ENCODE measurements at places on chromosomes 1 and 21.

DNA sequence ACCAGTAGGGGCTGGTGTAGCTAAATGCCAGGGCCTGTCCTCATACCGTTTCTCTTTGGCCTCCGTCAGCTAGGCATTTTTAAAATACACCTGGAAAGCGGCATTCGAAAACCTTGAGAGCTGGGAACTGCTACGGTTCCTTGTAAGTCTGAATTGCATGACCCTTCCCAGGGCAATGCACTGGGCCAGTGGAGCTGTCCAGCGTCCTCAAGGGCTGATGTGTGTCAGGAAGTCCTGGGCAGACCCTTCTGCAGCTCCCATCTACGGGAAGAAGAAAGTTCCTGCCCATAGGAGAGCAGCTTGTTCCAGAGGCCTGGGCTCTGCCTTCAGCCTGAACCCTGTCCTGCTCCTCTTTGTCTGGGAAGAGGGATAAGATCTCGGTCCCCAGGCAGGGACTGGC lies 34.1 kb downstream of the UBASH3A start:
- no peak for DNase-seq

GRCh38 chr21:38249696-38250278 lies 7.0 kb upstream of the KCNJ15 start:
- DNase-seq, result no peak

DNA sequence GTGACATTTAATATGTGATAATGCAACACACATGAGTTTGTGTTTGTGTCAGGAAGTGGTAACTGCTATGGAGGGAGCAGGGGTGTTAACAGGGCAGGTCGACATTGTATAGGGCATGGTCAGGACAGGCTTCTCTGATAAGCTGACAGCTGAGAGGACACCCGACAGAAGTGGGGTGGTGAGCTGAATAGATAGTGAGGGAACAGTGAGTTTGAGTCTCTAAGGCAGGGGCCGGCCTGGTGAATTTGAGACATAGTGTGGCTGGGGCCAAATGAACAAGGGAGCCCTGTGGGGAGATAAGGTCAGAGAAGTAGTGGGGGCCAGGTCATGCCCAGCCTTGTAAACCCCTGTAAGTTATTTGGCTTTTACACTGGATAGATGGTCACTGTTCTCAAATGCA lies 217.4 kb upstream of the KIAA0040 start:
- DNase-seq, result no peak

DNA sequence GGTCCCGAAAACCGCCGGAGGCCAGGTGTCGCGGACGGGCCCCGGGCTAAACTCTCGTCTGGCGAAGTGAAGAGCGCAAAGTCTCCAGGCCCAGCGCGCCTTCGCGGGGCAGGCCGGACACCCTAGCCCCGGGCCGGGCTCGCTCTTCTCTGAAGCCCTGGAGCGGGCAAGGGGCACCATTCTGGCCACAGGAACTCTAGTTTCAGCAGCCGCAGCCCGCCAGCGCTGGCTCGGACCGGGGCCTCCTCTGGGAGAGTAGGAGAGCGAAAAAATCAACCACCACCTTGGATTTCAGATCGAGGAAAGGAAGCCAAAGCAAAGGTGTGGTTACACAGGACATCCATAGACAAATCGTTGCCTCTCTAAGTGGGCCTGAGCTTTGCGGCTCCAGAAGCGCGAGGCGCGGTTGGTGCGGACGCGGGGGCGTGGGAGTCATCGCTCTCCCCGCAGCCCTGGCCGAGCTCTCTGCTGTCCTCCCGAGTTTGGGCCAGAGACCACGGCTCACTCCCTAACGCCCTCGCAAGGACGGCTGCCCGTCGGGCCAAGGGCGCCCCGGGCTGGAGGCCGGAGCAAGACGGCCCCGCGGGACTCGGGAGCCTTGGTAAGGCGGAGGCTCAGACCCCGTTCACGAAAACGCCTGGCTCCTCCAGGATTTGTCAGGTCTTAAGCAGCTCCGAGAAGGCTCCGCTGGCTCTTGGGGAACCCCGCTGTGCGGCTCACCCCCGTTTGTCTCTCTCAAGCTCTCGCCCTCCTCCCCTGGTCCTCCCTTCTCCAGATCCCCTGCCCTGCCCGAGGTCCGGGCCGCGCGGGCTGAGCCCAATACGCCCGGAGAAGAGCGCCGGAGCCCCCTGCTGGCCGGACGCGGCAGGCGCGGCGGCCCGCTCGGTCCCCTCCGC lies 132.9 kb upstream of the DPYD start:
- no peak for DNase-seq

GRCh38 chr1:41513383-41513735 lies 28.9 kb upstream of the EDN2 start:
- DNase-seq, result no peak

DNA sequence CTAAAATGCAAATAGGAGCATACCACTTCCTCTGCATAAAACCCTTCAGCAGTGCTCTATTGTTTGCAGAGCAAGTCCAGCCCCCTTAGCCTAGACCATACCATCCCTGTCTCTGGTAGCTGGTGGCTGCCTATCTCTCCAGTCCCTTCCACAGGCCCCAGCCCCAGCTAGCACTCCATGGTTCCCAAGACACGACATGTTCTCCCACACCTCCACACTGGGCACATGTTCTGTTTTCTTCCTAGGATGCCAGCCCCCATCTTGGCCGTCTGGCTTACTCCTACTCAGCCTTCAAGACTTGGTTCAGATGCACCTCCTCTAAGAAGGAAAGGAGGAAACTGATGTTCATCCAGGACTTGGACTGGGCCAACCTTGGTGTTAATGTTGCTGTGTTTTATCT lies 108.4 kb downstream of the BEND5 start:
- DNase-seq, result no peak

- peak; percentile 20 for DNase-seq
Measured at GRCh38 chr1:212147581-212148033, 112.1 kb downstream of the DTL start.

GRCh38 chr1:221824025-221824424 lies 82.1 kb upstream of the DUSP10 start:
- no peak for DNase-seq

- no peak for DNase-seq
Measured at GRCh38 chr1:87392248-87393192, 63.8 kb downstream of the LMO4 start.

GRCh38 chr1:36516372-36517010 lies 33.8 kb upstream of the CSF3R start:
- peak; percentile 34 for DNase-seq

GRCh38 chr1:248810000-248810726 lies 15.6 kb downstream of the SH3BP5L start:
- DNase-seq, result no peak

DNA sequence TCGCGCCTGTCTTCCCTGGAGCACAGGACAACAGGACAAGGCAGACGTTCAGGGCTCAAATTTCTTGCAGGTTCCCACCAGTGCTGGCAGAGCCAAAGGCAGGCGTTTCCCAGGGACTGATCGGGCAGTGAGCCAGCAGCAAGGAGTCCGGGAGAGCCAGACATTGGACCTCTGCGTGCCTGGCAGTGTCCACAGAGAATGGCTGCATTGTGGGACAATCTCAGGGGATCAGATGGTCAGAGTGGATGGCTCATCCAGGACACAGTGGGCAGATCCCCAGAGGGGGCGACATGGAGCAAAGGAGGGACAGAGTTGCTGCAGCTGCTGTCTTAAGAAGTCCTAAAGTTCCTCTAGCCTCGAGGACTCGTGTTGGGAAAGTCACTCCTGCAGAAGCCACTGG lies 4.6 kb downstream of the TMEM63A start:
- DNase-seq, result no peak

DNA sequence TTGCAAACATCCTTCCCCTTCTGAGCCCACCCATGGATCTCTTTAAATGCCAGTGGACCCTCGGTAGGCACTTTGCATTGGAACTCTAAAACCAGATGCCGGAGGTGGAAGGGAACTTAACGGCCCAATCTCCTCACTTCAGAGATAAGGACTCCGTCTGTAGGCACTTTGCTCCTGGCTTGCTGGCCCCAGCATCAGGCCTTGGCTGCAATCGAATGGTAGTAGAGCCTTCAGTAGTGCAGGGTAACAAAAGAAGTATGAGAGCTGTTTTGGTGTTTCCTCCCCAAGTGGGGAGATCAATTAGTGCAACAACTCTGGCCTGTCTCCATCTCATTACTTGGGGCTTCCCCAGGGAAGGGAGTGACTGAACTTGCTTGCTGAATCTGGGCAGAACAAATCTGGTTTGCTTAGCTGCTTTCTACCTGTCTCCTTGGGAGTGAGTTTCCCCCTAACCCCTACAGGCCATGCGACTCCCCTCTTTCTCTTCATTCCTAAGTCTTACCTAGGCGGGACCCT lies 70.8 kb downstream of the TENT5C start:
- no peak for DNase-seq

DNA sequence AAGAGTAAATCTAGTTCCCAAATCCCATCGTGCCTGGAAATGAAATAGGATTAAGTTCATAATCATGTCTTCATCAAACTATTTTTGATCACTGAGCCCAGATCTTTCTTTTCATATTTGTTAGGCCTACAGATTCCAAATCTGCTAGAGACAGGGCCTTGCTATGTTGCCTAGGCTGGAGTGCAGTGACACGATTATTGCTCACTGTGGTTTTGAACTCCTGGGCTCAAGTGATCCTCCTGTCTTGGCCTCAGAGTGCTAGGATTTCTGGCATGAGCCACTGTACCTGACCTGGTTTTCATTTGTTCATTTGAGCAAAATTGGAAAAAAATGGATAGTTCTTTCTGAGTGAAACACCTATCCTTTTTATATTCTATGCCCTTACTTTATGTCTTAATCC lies 28.0 kb upstream of the DIPK1A start:
- DNase-seq, result no peak

- peak; percentile 38 for DNase-seq
Measured at GRCh38 chr1:39026051-39026865, at the start of gene NDUFS5. Gene NDUFS5, plus strand, starts transcription at chr1:39026350. Its CDS starts 2,375 bp downstream, at chr1:39028725.

DNA sequence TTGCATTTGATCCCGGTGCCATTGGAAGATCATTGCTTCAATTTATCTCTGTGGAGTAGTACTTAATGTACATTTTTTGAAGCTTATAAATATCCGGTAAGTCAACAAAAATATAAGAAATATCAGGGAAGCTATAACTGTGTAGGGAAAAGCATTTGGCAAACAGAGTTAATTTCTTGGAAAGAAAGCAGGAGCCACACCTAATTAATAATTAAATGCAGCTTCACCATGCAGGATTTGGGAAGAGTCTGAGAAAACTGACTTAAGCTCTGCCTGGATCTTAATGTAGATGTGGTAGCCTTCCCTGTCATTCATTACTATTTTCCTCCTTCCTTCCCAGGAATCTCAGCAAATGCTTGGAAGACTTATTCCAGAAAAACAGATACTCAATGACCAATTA lies 134.5 kb downstream of the ATP5PO start:
- no peak for DNase-seq

DNA sequence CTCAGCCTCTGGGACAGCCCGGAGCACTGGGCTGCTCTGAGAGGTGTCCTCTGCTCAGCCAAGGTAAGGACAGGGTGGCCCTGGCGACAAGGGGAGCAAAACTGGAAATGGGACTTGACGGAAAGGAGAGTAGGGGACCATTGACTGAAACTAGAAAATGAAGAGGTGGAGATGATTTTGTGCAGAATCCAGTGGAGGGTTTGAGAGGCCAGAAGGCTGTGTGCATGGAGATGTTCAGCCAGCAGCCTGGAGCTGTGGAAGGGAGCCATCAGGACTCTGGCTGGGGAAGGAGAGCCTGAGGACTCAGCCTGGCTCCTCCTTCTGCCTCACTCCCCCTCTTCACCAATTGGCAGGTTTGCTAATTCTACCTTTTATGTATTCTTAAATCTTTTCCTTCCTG lies 114.2 kb downstream of the EDEM3 start:
- DNase-seq, result no peak

DNA sequence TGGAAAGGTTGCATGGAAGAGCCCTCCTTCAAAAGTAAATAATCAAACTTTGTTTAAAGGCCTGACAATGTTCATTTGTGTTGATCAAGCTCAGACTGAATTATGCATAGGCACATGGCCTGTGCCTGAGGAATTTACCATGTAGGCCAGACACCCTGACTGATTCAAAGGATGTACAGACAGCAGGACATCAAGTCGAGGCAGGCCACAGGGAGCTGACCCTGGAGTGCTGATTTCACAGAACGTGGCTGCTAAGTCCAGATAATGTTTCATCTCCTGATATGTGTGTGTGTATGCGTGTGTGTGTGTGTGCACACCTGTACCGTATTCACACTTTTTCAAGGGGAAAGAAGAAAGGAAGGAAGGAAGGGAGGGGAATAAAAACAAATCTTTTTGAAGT lies 34.1 kb downstream of the NAV1 start:
- DNase-seq, result no peak

DNA sequence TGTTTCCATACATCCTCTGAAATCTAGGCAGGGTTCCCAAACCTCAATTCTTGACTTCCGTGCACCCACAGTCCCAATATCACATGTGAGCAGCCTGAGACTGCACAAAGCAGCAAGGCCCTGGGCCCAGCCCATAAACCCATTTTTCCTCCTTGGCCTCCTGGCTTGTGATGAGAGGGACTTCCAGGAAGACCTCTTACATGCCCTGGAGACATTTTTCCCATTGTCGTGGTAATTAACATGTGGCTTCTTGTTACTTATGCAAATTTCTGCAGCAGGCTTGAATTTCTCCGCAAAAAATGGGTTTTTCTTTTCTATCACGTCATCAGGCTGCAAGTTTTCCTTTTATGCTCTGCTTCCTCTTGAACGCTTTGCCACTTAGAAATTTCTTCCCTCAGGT lies 3.3 kb upstream of the PIGK start:
- DNase-seq, result no peak

- DNase-seq, result no peak
Measured at GRCh38 chr1:208544053-208544452, 299.9 kb upstream of the PLXNA2 start.

DNA sequence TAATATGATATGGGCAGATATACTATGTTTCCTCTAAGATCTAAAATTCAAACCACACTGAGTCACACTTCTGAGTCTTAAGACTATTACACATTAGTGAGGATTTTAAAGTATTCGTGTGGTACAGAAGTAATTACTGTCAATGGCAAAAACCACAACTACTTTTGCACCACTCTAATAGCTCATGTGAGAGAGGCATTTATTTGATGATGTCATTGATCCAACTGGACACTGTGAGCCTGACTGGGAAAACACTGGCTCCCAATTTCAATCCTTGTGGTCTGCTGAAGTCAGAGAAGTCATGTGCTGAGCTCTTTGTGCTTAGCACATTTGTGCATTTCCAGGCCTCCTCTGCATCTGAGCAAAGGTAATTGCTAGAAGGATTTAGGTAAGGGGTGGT lies 377.8 kb downstream of the USH2A start:
- no peak for DNase-seq

- DNase-seq, result no peak
Measured at GRCh38 chr1:29641921-29642320, 405.6 kb downstream of the PTPRU start.

DNA sequence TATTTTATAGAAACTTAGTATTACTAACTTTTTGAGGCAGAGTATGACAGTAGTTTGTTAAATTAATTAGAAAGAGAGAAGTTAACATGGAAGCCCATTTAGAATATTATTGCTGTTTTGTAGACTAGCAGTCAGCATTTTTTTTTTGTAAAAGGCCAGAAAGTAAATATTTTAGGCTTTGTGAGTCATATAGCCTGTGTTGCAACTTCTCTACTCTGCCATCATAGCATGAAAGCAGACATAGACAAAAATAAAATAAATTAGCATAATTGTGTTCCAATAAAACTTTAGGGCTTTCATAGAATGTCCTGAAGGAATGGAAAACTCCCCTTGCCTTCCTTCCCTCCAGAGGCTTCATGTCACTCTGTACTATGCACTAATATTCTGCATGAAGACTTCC lies 12.3 kb upstream of the RGS4 start:
- DNase-seq, result no peak

Data from NCI-H1436 treated with DMSO at 0.1 percent for 48 hours (cell line).